Pons (tissue), 1 donor: ENCODE measurements at places on chromosomes 4 and X.

- no peak for DNase-seq
Observed at GRCh38 chr4:8235224-8235623, 34.3 kb upstream of the HTRA3 start.

DNA sequence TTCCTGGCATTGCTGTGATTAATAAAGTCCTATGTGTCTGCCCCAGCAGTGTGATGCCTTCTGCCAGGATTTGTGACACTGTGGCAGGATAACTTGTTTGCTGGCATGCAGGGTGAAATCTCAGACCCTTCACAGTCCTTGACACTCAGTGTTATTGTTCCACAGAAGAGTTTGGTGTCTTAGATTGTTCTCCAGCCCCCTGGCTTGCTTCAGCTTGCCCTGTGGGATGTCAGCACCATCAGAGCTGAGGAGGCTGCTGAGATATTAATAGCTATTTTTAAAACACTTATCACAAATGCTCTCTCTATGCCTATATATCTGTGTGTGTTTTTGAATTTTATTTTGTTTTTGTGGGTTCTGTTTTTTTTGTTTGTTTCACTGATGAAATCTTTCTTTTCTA is 136.9 kb downstream of the TSPAN5 start:
- DNase-seq: no peak

DNA sequence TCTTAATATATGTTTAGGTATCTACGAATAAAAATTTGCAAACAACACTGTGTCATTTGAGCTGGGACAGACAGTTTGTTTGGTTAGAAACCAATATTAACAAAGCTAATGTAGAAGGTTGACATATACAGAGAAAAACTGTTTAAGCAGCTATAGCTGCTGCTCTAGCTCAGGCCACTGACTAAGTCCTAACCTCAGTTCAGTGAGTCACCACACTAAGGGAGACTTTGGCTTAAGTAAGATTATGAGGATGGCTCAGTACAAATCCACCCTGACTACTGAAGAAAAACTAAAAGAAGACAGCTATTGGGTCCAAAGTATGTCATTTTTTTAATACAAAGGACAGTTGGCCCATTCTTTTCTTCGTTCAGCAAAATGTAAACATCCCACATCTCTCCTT is 717.3 kb upstream of the ACTRT1 start:
- DNase-seq: no peak

GRCh38 chr4:21949073-21949457 is 493 bp upstream of the KCNIP4 start:
- no peak for DNase-seq

DNA sequence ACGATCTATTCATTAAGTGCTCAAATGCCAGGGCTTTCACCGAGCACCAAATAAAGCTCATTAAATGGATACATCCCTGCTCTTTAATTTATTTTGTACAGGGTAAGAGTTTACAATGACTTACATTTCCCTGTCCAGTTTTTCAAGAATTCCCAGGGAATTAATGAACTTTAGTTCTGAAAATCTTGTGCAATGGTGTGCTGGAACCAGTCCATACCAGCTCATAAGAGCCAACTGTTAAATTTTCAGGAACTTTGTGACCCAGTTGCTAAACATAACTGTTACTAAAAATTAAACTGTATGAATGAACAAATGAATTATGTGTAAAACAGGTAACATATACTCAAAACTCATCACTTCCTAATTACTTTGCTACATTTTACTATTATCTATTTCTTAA is 191.7 kb upstream of the RASGEF1B start:
- no peak for DNase-seq
